Left forelimb (tissue), 1 donor: ENCODE measurements at places on chromosomes 3 and 15.

GRCh38 chr3:51817375-51817774 lies 38.3 kb upstream of the IQCF6 start:
- no peak for DNase-seq

DNA sequence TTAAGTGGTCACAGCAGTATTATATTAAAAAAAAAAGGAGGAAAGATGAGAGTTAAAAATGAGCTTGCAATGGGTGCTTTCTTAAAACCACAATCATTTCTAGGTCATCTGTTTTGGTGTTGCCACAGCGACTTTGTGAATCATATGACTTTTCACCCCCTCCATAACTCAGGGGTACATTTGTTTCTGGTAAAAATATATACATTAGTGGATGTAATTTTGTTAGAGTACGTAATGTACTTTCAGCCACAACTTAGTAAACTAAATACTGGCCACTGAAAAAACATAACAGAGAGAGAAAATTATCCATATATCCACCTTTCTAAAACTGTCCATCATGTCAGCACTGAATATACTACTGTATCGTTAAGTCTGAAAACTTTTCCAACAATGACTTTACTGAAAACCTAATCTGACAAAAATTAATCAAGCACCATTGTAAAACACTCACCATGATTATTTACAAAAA lies 3.4 kb downstream of the ANKRD28 start:
- DNase-seq = no peak

GRCh38 chr3:191283400-191283799 lies 45.8 kb upstream of the CCDC50 start:
- DNase-seq = no peak

GRCh38 chr3:153621953-153622352 lies 459.9 kb downstream of the RAP2B start:
- DNase-seq = no peak

- DNase-seq = no peak
Measured at GRCh38 chr15:89998141-89998661, 2.9 kb upstream of the ZNF710 start.

- no peak for DNase-seq
Measured at GRCh38 chr3:183897606-183898005, 12.9 kb upstream of the PARL start.
